ENCODE measurements at places on chromosomes 5 and 9. TPM values are rescaled to one million over a fixed set of nuclear protein-coding genes. Genes with fewer than 3 reads are reported as not detected.
A peak's percentile ranks its signal among the peaks of the same experiment; 100 is the strongest.

GRCh38 chr5:80967500-80968181 is 7.5 kb downstream of the RASGRF2 start:
- DNase-seq: no peak

DNA sequence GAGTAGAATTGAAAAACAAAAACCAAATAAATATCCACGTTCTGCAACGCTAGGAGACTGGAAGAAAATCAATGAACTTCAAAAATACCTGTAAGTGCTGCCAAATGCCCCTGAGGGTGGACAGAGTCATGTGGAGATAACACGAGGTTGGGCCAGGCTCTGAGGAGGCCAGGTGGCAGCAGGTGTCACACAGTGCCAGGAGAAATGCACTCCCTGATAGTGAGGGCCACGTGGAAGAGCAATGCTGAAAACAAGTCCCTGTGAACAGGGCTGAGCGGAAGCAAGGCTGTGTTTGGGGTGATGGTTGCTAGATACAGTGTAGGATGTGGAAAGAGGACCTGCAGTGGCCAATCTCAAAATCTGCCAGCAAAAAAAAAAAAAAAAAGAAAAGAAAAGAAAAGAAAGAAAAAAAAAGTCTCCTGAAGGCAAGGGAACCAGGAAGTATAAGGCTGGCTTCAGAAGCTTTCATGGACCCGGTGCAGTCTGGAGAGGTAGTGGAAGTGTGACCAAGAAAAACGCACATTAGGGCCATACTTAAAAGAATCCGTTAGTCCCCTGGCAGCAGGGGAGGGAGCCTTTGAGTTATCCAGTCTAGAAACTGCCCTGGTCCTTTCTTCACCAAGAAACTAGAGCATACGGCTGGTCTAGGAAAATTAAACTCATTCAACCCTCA is 16.8 kb downstream of the C1QTNF3 start:
- no peak for DNase-seq

GRCh38 chr9:133948131-133948530 is 44.0 kb downstream of the VAV2 start:
- no peak for DNase-seq

DNA sequence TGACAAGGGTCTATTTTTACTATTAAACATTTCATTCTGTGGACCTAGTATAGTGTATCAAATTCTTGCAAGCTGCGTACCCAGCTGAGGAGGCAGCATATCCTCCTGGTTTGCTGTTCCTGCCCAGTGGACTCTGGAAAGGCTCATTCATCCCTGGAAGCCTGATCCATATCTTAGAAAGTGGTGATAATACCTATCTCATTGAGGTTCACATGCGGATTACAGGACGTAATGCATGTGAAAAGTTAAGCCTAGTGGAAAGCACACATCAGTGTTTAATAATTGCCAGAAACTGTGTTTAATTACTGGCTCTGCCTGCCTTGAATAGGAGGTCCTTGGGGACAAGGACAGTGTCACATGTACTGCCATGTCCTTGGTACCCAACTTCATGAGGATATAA is 132.0 kb downstream of the FGF10 start:
- DNase-seq: no peak

DNA sequence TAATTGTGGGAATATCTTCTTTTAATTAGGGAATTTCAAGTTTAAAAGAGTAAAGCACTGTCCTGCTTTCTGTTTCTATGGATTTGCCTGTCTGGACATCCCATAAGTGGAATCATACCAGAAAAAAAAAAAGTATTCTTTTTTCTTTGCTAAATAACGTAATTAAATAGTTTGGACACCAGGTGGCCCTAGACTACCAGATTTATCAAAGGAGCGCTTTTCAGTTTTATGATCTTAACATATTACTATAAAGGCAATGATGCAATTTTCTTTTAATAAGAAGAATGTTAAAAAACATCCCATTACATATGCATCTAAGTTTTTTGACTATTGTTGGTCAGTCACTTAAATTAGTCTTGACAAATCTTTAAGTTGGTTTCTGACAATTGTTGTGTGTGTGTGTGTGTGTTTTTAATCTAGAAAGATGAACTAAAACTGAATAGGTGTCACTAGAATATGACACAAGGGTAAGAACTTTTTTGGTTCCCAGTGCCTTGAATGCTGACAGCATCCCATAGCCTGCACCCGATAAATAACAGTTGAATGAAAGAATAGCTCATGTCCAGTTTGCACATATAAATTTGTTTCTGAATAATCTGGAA is 49.5 kb downstream of the C5orf22 start:
- no peak for DNase-seq

GRCh38 chr9:109499631-109500410 is 1.7 kb upstream of the PTPN3 start:
- no peak for DNase-seq

- DNase-seq: no peak
Observed at GRCh38 chr5:150024346-150024984, 23.9 kb downstream of the HMGXB3 start.

DNA sequence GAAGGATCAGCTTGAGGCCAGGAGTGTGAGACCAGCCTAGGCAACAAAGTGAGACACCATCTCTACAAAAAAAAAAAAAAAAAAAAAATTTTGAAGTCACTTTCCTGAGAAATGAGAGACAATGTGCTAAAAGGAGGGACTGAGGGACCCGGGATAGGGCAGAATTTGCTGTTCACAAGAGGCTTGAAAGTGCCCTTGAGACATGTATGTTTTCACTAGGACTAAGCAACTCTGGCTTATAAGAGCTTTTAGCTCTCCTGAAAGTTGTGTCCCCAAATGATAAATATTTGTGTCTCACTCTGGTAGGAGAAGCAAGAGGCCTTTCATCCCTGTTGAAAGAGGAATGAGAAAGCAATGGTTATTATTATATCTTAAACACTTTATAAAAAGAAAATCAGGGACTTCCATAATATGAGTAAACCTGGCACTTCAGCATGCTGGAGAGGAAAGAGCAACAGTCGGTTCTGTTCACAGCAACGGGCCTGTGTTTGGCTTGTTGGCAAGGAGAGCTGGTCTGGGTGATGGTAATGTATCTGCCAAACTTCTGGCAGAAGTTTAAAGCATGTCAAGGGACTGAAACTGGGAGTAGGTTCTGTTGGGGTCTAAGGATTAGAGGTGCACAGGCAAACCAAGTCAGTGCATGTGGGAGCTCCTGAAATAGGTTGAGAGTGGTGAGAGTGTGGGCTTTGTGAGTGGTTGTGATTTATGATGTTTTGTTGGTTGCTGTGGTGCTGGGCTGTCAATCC is 32.2 kb downstream of the ENTREP1 start:
- DNase-seq: no peak

DNA sequence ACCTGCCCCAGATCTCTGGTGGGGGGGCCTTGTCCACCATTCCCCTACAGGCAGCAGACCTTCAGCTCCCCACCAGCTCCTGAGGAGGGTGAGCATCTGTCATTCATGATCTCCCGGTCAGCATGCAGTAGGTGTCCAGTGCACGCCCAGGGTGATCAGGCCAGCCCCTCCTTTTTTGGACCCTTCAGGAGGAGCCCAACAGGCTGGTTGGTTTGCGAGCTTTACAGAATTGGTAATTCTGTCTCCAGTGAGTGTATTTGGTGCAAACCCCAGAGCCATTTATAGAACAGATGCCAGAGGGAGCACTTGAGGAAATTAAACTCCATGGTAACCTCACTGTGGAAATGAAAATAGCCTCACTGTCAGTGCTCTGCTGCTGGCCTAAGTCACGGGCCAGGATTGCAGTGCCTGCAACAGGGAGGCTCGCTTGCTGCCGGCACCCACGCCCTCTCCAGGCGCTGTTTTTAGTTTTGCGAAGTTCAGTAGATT is 23.4 kb downstream of the WNK2 start:
- DNase-seq: no peak

- no peak for DNase-seq
Observed at GRCh38 chr9:129344641-129345495, 166.8 kb upstream of the IER5L start.

- no peak for DNase-seq
Observed at GRCh38 chr9:34242830-34243229, 64.0 kb downstream of the UBAP1 start.

DNA sequence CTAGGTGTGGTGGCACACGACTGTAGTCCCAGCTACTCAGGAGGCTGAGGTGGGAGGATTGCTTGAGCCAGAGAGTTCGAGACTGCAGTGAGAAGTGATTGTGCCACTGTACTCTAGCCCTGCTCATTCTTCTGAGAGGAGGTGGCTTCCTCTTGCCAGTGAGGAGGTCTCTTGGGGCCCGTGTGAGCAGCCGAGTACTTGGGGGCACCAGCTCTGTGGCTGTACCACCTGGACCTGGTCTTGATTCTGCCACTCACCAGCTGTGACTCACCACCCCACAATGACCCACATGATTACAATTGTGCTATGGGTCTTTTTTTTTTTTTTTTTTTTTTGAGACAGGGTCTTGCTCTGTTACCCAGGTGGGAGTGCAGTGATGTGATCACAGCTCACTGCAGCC is 18.0 kb upstream of the CRB2 start:
- DNase-seq: no peak

- DNase-seq: no peak
Observed at GRCh38 chr5:12805165-12805698, 901.0 kb upstream of the CTNND2 start.

GRCh38 chr9:123102375-123103113 is 69.1 kb downstream of the GPR21 start:
- DNase-seq: no peak

GRCh38 chr9:115957585-115957984 is 196.0 kb upstream of the PAPPA start:
- DNase-seq: no peak

GRCh38 chr9:121801579-121801978 is 150.1 kb downstream of the DAB2IP start:
- DNase-seq: no peak

- DNase-seq: no peak
Observed at GRCh38 chr5:117803533-117803932, 1184.8 kb downstream of the DTWD2 start.

GRCh38 chr9:113622600-113623400 is 159.3 kb downstream of the RGS3 start:
- DNase-seq: peak; percentile 68

DNA sequence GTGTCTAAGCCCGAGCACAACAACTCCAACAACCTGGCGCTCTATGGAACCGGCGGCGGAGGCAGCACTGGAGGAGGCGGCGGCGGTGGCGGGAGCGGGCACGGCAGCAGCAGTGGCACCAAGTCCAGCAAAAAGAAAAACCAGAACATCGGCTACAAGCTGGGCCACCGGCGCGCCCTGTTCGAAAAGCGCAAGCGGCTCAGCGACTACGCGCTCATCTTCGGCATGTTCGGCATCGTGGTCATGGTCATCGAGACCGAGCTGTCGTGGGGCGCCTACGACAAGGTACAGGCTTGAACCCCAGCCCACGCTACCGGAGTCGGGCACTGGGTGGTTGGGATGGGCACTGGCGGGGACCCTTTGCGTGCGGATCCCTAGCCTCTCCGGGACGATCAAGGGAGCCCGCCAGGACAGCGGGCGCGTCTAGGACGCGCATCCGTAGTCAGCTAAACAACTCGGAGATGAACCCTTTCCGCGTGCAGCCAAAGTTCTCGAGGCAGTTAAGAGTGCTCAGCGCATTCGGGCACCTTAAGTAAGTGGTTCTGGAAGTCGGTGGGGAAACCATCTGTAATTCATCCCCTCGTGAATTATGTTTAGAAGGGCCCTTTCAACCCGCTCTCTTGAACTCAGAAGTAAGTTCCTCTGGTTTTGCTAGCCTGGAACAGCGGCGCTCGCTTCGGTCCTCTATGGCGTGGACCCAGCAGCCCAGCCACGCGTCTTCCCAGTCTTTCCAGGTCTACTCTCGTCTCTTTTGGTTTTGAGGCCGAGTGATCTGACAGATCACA is 1.3 kb downstream of the KCNN2 start:
- DNase-seq: no peak

DNA sequence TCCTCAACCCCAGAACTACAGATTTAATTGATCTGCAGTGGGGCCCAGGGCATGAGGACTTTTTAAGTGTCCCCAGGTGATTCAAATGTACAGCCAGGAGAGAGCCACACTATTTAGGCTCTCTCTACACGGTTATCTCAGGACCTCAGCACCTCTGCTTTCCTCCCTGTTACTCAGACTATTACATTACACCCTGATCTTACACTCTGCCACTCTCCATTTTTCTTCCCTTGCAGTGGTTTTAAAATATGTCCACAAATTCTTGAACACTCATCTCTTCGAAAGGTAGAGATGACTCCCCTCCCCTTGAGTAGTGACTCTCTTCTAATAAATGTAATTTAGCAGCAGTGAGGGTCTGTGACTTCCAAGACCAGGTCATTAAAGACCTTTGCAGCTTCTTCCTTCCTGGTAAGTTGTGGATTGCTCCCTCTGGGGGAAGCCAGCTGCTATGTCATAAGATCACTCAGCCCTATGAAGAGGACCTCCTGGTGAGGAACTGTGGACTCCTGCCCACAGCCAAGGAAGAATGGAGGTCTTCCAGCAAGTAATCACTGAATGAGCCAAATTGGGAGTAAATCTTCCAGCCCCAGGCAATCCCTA is 87.5 kb upstream of the SSBP2 start:
- no peak for DNase-seq

KIAA1958 gene
- total RNA-seq: 11.6 TPM

SLC28A3 gene
- 0.09 TPM for total RNA-seq

GCNT4 gene
- 0.41 TPM for total RNA-seq

SCAI gene
- 13.7 TPM for total RNA-seq

PRDM9 gene
- total RNA-seq: not detected

PDZD2 gene
- not detected for total RNA-seq

MYMK gene
- total RNA-seq: not detected

ADAMTS16 gene
- total RNA-seq: not detected

ESM1 gene
- total RNA-seq: 0.38 TPM

CEMIP2 gene
- total RNA-seq: 57.0 TPM
